ENCODE measurements at places on chromosomes 1 and 21.

DNA sequence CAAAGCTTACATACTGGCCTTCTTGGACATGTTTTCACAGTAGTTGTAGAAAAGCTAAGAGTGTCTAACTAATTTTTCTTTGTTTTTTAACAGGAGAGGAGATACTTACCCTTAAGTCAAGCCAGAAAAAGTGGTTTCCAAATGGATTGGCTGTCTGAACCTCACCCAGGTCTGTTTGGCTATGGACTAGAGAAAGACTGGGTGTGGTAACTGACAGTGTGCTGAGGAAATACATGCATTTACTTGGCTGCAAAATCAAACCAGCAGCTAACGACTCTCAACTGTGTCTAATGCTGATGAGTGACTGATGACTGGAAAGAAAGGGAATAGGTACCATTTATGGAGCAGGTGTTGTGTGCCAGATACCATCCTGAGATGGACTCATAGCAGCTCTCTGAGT lies 91.1 kb downstream of the MTR start:
- no peak overlapping the region for H3K4me3 ChIP-seq
- DNase-seq: no peak
- H3K4me1 ChIP-seq: no peaks in the 10 kb centered on the region
- H3K36me3 ChIP-seq: peaks cover 32% of the 10 kb centered on the region
- H3K27ac ChIP-seq: no peak overlapping the region

DNA sequence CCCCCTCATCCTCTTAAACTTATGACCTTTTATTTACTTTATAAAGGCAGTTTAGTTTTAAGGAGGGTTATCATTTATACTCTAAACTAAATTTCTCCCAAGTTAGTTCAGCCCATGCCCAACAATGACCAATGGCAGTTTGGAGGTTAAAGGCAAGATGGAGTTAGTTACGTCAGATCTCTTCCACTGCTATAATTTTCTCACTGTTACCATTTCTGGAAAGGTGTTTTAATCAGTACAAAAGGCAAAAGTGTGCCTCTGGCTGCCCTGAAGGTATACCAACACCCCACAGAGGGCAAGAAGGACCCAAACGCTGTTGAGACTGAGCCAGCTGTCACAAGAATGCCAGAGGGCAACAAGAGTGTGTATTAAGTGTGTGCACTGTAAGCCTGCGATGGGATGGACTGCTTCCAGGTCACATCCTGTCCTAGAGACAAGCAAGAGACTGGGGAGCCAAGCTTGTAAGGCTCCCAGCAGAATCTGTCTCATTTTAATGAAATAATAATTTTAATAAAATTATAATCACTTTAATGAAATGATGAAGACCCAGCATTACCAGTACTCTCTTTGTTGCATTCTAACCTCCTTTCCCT lies 32.5 kb upstream of the FAM89A start:
- no peaks in the 10 kb centered on the region for H3K36me3 ChIP-seq
- no peak overlapping the region for H3K27ac ChIP-seq
- H3K4me1 ChIP-seq: no peaks in the 10 kb centered on the region

GRCh38 chr1:208821939-208822338 lies 577.8 kb upstream of the PLXNA2 start:
- H3K36me3 ChIP-seq: no peaks in the 10 kb centered on the region
- H3K4me1 ChIP-seq: no peaks in the 10 kb centered on the region
- H3K27ac ChIP-seq: no peak overlapping the region
- H3K27me3 ChIP-seq: no peaks in the 10 kb centered on the region
- DNase-seq: no peak
- H3K4me3 ChIP-seq: no peak overlapping the region

GRCh38 chr1:183674339-183674738 lies 21.2 kb upstream of the APOBEC4 start:
- no peak overlapping the region for H3K4me3 ChIP-seq
- no peaks in the 10 kb centered on the region for H3K36me3 ChIP-seq
- DNase-seq: no peak
- no peak overlapping the region for H3K27ac ChIP-seq
- H3K4me1 ChIP-seq: no peaks in the 10 kb centered on the region
